Ureter (tissue), 1 donor: ENCODE measurements at places on chromosomes 1 and 21. TPM values are rescaled to one million over a fixed set of nuclear protein-coding genes. Genes with fewer than 3 reads are reported as not detected.

GRCh38 chr1:217134857-217135568 lies 411.8 kb upstream of the ESRRG start:
- DNase-seq, result no peak

GRCh38 chr1:8520483-8520966 lies 202.6 kb downstream of the SLC45A1 start:
- DNase-seq, result no peak

Gene DNASE2B
- total RNA-seq, result 0.34 TPM

- peak; percentile 66 for DNase-seq
These were observed 122.7 kb downstream of the HMGB4 start for GRCh38 chr1:33986390-33987095.

- no peak for DNase-seq
These were observed 43.2 kb downstream of the LRRC71 start for GRCh38 chr1:156963621-156964020.

Gene TRNP1
- 46.6 TPM for total RNA-seq

Gene ZNF692
- 71.0 TPM for total RNA-seq

DNA sequence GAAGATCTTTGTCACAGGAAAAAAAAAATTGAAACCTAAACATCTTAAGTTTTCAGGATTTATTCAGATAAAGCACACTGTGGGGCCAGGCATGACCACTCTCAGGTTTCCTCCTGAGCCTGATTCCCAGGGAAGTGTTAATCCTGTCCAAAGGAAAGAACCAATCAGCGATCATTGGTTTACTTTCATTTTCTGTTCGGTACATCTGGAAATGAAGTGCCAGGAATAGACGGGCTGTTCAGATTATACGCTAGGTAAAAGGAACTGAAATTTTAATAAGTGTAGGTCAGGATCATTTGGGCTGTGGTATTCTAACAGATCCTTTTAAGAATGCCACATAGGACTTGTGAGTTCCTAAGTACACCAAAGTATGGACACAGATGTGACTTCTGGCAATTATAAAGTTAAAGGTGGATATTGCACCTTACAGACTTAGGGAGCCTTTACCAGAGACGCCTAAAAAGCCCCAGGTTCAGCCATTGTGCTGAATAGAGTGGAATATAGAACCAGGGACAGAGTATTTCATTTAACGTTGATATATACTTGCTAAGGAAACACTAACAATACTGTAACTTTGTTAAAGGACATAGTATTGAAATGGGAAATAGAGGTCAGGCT lies 9.3 kb upstream of the CACYBP start:
- DNase-seq, result no peak

- no peak for DNase-seq
These were observed 22.1 kb upstream of the DISP1 start for GRCh38 chr1:222792744-222793143.
